HFFc6 (cell line): ENCODE measurements at places on chromosomes 2 and 18. TPM values are rescaled to one million over a fixed set of nuclear protein-coding genes. Genes with fewer than 3 reads are reported as not detected.

MYOM1 gene
- 0.14 TPM in 1 of 3 replicates, not detected in the others for total RNA-seq

SMAD7 gene
- 30.5 to 38.9 TPM (median 34.9 TPM) in 3 replicates for total RNA-seq

SULT1C4 gene
- total RNA-seq = not detected in 3 replicates

PSMA8 gene
- not detected in 3 replicates for total RNA-seq

KCNJ3 gene
- not detected in 3 replicates for total RNA-seq

MDH1B gene
- 0.29 to 0.55 TPM (median 0.37 TPM) in 3 replicates for total RNA-seq

MLPH gene
- 27.4 to 45.1 TPM (median 39.4 TPM) in 3 replicates for total RNA-seq

- H3K4me1 ChIP-seq = no peaks in the 10 kb centered on the region
- peaks cover 35% of the 10 kb centered on the region for H3K27me3 ChIP-seq
- DNase-seq = no peak
- H3K4me3 ChIP-seq = no peak overlapping the region
- no peak overlapping the region for H3K27ac ChIP-seq
Observed at GRCh38 chr2:105220604-105221003, 20.9 kb upstream of the GPR45 start.

DNA sequence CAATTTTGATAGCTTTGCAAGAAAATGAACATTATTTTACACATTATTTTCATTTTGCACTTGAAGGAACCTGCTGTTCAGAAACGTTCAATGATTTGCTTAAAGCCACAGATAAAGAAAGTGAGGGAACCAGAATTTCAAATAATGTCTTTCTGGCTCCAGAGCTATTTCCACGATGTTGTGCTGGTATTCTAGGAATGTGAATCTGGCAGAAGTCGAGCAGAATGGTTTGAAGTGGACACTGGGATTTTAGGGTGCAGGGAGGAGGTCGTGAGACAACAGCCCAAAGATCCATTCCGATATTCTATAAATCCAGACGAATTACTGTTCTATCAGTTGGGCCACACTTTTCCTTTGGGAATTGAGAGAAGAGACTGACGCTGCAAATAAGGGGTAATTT lies 2.2 kb downstream of the CCDC102B start:
- H3K27me3 ChIP-seq = no peaks in the 10 kb centered on the region
- H3K4me3 ChIP-seq = peak overlapping the region; percentile 66; the same call in 1 of the 2 replicates
- H3K4me1 ChIP-seq = peaks cover 25% of the 10 kb centered on the region
- no peaks in the 10 kb centered on the region for H3K36me3 ChIP-seq

DNA sequence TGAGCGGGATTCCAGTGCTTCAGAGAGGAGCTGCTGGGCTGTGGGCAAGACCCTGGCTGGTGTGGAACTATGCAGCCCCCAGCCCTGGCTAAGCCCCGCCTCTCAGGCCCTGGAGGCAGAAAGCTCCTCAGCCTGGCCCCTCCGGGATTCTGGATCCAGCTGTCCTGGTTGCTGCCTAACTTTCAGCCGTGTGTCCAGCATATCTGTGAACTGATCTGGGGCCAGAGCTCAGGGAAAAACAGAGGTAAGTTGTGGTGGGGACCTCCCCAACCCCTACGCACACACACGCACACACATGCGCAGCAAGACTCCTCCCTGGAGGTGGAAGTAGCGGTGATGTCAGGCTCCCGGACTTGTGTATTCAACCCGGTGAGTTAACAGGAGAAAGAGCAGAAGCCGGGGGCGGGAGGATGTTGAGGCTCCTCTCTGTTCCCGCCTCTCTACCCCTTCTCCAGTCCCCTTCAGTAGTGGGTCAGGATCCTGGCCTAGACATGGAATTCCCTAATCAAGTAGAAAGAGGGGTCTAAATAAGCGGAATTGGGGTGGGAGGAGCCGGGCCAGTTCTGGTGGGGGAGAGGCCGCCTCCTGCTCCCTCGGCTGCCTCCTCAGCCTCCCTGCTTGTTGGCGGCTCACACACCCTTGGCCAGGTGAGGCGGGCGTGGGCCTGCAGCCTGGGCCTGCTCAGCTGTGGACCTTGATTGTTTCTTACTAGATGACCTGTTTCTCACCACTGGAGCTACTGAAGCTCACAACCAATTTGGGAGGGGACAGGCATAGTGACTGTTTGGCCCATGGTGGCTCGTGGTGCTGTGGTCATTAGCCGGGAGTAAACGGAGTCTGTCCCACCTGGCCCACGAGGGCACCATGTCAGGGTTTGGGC lies 33.4 kb downstream of the SIX2 start:
- H3K27me3 ChIP-seq = peaks cover 28% of the 10 kb centered on the region
- H3K27ac ChIP-seq = no peak overlapping the region
- H3K4me3 ChIP-seq = no peak overlapping the region
- DNase-seq = no peak
- no peaks in the 10 kb centered on the region for H3K36me3 ChIP-seq

- no peak overlapping the region for H3K27ac ChIP-seq
- peak overlapping the region; percentile 93 for H3K4me3 ChIP-seq
- no peaks in the 10 kb centered on the region for H3K36me3 ChIP-seq
- no peak for DNase-seq
Observed at GRCh38 chr2:71226096-71226964, 573 bp downstream of the PAIP2B start.
